ENCODE measurements at places on chromosomes 12 and 14.

DNA sequence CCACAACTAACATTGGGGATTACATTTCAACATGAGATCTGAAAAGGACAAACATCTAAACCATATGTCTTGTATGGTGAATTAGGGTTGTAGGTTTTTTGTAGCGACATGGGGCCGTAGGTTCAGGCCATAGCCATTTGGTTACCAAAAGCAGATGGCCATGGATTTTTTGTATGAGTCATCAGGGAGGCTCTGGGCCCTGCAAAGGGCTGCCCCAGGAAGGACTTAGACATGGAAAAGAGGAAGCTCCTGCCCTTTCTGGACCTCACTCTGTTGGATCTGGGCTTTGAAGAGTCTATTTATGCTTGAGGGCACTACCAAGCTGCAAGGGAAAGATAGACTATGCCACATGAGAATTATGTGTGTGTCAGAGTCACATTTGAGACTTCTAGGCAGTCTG lies 89.3 kb upstream of the DHRS4 start:
- DNase-seq, result no peak

DNA sequence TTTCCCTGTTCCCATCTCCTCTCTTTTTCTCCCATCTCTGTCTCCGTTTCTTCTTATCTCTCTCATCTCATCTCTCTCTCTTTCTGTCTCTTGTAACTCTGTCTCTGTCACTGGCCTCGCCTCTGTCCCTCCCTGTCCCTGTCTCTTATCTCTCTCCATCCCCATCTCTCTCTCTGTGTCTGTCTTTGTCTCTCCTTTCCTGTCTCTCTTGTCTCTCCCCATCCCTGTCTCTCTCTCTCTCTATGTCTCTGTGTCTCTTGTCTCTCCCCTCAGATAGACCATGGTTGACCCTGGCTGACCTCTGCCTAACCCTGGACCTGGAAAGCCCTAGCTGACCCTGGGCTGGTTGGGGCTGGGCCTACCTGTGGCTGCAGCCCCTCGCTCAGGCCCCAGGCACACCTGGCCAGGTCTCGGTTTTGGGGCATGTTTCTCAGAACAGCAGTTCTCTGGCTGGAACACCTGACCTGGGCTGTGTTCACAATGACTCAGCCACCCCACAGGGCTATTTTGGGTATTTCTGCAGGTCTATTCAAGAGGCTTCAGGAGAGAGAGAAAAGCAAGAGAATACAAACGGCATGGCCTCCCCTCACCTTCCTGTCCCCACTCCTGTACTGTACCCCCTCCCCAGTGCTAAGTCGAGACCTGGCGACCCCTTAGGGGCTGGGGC lies 174.4 kb downstream of the TMEM121 start:
- no peak for DNase-seq

- no peak for DNase-seq
Measured at GRCh38 chr12:92261071-92261470, 115.4 kb upstream of the BTG1 start.

DNA sequence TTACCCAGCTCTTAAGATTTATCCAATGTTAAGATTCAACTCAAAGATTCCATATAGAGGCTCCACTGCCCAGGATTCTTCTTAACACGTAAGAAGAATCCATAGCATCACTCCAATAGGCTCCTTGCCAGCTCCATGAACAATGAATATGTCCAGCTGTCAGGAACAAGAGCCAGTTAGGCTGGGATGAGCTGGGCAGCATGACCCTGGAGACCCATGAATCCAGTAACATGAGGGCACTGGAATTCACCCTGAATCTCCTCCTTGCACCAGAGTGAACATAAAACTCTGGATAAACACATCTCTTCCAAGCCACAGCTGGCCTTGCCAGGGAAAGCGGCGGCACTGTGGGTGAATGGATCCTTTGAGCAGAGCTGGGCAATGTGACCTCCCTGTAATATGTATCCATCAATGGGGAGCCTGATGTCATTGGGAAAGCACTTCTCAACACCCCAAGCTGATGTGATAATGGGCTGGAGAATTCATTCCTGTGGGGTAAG lies 24.4 kb upstream of the TC2N start:
- peak; percentile 52 for DNase-seq

- DNase-seq, result peak; percentile 44
Measured at GRCh38 chr12:45170456-45171042, 45.3 kb upstream of the ANO6 start.

DNA sequence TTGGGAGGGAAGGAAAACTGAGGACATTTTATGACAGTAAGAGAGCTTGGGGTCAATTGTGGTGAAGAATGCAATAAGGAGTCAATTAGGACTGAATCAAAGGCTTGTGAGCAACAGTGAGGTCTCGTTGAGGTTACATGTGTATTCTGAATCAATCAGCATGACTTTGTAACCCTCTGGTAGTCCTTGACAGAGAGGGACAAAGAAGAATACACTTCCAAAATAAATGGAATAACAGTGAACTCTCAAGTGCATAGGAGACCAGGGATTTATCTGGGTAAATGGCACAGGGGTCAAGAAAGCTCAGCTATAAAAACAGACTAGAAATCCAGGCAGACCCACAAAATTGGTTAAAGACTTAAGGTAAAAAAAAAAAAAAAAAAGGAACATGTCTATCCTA lies 85.1 kb upstream of the NAV3 start:
- DNase-seq, result no peak

GRCh38 chr12:120091371-120092090 lies 25.0 kb downstream of the RAB35 start:
- no peak for DNase-seq

- DNase-seq, result peak; percentile 76
Measured at GRCh38 chr12:67042697-67043131, 226.4 kb upstream of the CAND1 start.

GRCh38 chr12:54360717-54361456 lies 3.4 kb downstream of the GPR84 start:
- DNase-seq, result peak; percentile 76

DNA sequence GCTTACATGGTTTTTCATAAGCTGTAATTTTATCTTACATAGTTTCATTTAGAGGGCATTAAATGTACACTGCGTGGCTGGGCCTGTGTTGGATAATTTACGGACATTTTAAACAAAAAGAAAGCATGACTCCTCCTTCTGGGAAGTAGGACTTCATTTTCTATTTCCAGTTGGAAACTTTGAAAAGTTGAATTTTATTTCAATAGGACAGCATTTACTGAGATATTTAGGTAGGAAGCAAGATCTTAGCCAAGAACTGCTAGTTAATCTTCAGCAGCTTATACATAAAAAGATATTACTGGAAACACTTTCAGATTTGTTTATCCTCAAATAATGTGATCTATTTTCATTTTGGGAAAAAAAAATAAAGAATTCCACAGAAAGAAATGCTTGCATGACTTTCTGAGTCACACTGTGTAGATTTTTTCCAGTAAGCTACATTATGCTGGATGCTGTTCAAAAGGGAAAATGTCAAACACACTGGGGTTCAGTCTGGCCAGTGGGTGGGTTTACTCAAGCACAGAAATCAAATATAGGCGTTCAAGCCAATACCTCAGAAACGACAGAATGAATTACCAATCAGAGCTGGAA lies 239.4 kb upstream of the KRR1 start:
- DNase-seq, result peak; percentile 55

DNA sequence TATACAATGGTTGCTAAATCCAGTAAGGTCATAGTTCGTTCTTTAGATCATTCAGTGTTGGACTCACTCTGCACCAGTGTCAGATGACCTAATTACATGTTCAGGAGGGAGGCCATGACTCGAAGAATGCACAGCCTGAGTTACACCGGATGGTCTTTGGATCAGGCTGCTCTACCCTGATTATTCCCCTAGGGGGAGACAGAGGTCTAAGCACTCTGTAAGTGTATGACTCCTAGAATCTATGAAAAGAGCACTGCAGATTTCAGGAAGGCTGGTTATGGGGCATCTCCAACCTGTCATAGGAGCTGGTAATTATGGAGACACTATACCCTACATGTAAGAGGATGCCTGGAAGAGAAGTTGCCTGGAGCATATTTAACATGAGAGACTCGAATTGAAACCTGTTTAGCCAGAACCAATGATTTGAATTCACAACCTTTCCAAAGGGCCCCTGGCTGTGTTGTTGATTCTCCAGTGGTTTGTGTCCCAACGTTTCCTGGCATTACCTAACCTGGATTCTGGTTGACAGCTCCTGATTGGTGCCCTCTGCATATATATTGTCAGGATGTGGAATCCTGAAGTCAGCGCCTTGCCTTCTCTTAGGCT lies at the start of gene MUCL1:
Gene MUCL1, plus strand, starts transcription at position 584 of the 606 bp plus-strand sequence. CDS start 67 bp downstream, outside the sequence.
- DNase-seq, result peak; percentile 57

GRCh38 chr12:87117526-87117925 lies 861.3 kb upstream of the MGAT4C start:
- no peak for DNase-seq

GRCh38 chr12:91406920-91407341 lies 224.3 kb upstream of the DCN start:
- DNase-seq, result peak; percentile 54

- peak; percentile 34 for DNase-seq
Measured at GRCh38 chr12:53048033-53048779, 1.7 kb upstream of the TNS2 start.

GRCh38 chr12:129877411-129877810 lies 26.4 kb downstream of the TMEM132D start:
- no peak for DNase-seq

GRCh38 chr14:73014105-73014504 lies 12.8 kb downstream of the ZFYVE1 start:
- peak; percentile 98 for DNase-seq

DNA sequence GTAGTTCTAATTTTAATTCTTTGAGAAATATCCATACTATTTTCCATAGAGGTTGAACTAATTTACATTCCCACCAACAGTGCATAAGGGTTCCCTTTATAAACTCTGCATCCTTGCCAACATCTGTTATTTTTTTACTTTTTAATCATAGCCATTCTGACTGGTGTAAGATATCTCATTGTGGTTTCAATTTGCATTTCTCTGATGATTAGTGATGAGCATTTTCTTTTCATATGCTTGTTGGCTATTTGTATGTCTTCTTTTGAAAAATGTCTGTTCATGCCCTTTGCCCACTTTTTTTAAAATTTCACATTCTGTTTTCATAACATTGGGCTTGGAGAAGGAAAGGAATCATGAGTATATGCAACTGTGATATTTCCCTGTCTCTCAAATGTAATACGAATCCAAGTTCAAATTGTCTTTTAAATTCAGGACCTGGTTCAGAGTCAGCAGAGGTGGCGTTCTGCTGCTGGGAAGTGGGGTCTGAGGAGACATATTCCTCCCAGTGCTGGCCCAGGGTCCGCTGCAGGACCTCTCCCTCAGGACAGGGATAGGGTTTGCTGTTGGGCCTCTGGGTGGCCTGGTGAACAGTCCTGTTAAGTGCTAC lies 81.2 kb upstream of the ETV6 start:
- no peak for DNase-seq

- peak; percentile 32 for DNase-seq
Measured at GRCh38 chr12:100995201-100995600, 200.6 kb downstream of the ANO4 start.
